ENCODE measurements at places on chromosomes 1 and 21.

DNA sequence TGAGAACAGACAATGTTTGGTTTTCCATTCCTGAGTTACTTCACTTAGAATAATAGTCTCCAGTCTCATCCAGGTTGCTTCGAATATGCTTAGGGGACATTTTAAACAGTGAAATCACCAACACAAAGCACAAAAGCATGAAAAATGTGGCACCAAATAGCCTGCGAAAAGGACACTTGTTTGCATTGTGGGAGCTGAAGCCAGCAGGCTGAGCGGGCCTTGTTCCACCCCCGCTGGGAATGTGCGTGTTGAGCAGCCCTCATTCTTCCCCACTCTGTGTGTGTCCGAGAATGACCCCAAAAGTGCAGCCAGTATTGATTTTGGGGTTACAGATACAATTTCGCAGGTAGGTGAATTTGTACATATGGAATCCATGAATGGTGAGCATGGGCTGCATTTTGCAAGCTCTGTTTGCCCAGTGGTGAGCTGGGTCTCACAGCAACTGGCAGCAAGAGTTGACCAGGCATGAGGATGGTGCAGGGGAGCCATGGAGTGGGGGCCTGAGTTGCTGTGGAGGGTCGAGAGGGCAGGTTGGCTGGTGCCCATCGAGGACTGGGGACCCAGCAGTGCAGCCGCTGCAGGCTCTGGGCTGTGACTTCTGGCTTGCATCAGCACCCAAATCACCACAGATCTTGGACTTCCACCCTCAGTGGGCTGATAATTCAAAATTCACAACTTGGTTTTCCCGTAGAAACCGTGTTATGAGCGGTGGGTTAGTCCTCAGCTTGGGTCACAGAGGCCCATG, 29.4 kb downstream of the NENF start:
- no peak for DNase-seq

DNA sequence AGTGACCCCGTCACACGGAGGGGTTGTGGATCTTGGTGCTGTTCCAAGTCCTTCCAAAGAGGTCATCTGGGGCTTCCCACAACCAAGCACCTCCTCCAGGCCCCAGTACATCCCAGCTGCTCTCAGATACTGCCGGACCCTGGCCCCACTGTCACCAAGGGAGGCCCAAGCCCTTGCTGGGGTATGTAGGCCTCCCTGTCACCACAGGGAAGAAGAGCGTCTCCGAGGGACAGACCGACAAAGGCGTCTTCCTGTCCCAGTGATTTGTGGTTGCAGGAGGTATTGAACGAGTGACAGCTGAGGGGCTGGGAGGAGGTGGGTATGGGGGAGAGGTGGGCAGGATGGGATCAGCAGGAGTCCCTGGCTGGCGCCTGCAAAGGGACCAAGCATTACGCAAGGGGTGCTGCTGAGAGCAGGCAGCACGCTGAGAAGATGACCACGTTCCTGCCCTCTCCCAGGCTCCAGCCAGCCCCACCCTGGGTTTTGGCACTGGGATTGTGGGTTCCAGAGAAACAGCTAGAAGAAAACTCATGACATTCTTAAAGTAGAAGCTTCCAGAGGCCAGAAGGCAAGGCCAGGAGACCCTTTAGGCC, 29.7 kb downstream of the LRP8 start:
- DNase-seq: no peak

DNA sequence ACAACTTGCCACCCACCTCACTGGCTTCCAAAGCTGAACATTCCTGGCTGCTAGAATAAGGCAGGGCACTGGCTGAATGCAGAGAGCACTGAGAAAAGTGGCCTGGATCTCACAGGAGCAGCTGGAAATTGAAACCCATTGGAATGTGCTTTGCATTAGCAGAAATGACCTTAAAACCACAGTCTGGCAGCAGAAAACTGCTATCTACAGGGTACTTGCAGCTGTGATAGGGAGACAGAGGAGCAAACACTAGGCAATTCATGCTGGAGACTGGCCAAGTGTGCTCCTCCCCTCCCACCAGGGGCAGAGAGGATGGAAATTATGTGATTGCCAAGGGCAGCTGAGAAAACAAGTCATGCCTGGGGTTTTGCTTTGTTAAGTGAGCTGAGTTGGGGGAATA, 47.2 kb downstream of the HSD3B1 start:
- DNase-seq: no peak

- no peak for DNase-seq
Measured at GRCh38 chr1:71262970-71263369, 182.1 kb upstream of the ZRANB2 start.

- no peak for DNase-seq
Measured at GRCh38 chr1:151828921-151829320, 2.7 kb downstream of the RORC start.

GRCh38 chr1:20430355-20431175, 55.4 kb downstream of the CAMK2N1 start:
- peak; percentile 20 for DNase-seq

DNA sequence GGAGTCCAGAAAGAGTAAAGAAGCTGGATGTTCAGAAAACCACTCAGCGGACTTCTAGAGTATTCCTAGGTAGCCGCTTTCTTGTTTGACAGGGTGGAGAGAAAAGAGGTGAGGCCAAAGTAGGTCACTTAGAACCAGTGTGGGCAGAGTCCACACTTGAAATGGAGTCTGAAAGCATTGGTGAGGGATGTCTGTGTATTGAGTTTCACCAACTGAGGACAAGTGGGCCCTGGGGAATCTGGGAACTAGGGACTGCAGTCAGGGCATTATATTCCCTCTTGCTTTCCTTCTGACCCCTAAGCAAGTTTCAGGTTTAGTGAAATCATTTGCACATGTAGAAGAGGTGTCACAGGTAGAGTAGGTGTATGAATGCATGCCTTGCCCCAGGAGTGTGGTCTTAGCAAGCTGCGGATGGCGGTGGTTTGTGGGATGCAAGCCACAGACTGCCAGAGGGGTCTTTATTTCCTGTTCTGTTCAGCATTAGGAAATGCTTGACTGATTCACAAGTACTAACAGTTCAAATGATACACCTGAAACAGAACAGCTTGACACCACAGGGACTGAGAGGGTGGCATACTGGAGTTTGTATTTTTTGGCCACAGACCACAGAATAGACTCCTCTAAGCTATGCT, 1.1 kb upstream of the GNG12 start:
- no peak for DNase-seq

GRCh38 chr1:36769886-36770830, 264.2 kb downstream of the GRIK3 start:
- no peak for DNase-seq

GRCh38 chr1:215345766-215346165, 221.3 kb upstream of the KCTD3 start:
- DNase-seq: no peak

- DNase-seq: peak; percentile 90
Measured at GRCh38 chr1:161182214-161182613, 4.9 kb upstream of the B4GALT3 start.

DNA sequence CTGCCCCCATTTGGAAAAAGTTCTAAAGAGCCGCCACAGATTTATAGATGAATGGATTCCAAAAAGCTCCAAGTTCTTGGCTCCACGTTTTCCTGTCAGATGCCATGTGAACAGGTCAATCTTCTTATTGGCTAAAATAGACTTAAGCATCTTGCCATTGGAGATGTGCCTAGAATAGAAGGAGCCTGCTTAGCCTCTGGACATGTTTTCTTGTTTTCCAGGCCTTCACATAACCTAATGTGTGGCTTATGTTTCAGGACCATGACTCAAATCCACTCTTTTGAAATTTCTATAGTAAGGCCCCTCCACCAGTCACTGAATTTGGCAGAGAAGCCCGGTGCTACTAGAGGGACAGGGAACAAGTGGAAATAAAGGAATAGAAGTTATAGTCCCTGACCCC, 31.5 kb downstream of the PHC2 start:
- no peak for DNase-seq

All from CD4-positive, alpha-beta T cell treated with Interleukin-15 for 4 hours (primary cell).